Stimulated activated CD8-positive, alpha-beta memory T cell treated with anti-CD3 and anti-CD28 coated beads, Interleukin-4, amount 100 ng/mL, for 24 hours (primary cell): ENCODE measurements at places on chromosomes 4 and X.

DNA sequence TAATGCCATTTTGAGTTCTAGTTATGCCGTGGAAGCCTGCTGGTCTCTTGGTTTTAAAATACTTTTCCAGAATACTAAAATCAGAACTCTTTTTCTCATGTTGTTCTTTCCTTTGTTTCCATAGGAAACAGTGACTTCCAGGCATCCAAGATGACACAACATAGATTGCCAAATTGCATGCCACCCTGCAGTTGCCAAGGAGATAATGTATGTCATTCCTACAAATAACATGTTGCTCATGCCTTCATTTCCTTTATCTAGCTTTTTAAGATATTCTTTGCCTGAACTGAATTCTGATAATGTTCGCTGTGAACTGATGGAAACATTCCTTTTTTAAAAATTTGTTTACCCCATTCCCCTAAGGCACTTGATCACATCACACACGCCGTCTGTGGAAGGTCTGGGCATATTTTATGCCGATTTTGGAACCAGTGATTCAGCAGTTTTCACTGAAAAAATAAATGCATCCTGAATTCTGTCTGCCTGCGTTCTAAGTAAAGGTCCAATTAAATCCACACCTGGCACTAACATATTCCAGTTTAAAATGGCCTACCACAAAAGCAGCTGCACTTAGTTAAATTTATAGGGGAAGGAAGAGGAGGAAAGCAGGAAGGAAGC, 38.0 kb upstream of the COX7B2 start:
- DNase-seq = no peak

DNA sequence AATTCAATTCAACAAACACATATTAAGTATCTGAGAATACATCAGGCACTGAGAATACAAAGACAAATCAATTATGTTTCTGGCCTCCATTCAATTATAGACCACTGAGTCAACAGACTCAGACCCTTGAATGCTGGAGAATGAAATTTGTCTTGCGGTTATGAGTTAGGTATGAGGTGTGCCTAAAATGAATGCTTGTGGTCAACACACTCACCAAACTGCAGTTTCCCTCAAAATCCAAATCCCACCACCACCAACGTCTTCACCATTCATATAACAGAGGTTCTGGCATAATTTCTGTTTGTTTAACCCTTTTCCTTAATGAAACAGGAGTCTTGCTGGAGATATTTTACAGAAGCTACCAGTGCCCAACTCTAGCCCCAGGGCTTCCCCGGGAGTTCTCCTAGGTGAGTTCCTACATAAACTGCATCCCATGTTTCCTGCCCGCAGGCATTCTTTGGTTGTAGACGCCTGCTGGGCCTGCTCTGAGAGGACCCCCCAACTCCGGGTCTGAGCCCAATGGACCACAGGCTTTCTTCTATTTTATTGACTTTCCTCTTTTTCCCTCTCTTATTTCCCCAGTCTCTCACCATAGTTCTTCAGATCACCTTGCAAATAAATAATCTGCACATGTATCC, 119.2 kb downstream of the DDX53 start:
- DNase-seq = no peak

- no peak for DNase-seq
Observed at GRCh38 chr4:48195374-48195773, 61.3 kb upstream of the TXK start.

DNA sequence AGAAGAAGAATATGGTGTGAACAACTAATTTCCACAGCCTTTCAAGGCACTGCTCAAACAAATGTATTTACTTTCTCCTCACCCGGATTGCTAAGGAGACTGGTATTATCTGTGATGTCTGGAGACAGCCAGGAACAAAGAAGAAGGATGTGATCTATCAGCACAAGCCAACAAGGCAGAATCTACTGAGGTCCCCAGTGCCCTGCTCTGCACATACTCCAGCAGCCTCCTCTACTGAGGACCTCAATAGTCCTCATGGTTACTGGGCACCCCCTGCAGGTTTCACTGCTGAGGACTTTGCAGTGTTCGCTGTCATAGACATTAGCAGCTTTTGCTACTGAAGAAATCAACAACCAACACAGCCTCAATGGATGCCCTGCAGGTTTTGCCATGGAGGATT, 930.1 kb downstream of the ADGRL3 start:
- no peak for DNase-seq

DNA sequence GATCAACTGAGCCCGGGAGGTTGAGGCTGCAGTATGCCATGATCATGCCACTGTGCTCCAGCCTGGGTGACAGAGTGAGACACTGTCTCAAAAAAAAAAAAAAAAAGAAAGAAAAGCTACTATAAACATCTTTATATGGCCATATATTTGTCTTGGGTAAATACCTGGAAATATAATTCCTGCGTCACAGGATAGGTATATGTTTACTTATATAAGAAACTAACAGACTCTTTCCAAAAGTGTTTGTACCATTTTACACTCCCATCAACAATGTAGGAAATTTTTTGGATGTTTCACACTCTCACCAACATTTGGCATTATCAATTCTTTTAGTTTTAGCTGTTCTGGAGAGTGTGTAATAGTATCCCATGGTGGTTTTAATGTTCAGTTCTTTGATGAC, 12.8 kb downstream of the P2RY4 start:
- no peak for DNase-seq

- no peak for DNase-seq
Observed at GRCh38 chr4:53505947-53506346, 85.3 kb downstream of the LNX1 start.

GRCh38 chr4:123352240-123352945, 44.2 kb upstream of the SPRY1 start:
- no peak for DNase-seq

GRCh38 chr4:107804956-107805355, 19.8 kb upstream of the SGMS2 start:
- DNase-seq = no peak

DNA sequence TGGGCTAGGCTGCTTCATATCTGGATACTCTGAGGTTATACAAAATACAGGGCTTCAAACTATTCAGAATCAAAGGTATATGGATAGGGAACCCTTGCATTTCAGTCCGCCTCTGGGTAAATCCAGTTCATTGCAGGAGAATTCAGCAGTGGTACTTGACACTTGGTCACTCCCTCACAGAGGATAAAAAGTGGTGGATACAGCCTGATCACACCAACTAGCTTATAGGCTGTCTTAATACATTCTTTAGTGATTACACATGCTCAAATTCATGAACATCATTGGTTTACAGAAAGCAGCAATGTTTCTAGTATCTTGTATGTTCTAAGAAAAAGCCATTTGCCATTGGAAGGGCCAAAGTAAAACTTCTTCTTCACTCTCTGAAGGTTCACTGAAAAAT, 104.8 kb upstream of the PDE5A start:
- no peak for DNase-seq

DNA sequence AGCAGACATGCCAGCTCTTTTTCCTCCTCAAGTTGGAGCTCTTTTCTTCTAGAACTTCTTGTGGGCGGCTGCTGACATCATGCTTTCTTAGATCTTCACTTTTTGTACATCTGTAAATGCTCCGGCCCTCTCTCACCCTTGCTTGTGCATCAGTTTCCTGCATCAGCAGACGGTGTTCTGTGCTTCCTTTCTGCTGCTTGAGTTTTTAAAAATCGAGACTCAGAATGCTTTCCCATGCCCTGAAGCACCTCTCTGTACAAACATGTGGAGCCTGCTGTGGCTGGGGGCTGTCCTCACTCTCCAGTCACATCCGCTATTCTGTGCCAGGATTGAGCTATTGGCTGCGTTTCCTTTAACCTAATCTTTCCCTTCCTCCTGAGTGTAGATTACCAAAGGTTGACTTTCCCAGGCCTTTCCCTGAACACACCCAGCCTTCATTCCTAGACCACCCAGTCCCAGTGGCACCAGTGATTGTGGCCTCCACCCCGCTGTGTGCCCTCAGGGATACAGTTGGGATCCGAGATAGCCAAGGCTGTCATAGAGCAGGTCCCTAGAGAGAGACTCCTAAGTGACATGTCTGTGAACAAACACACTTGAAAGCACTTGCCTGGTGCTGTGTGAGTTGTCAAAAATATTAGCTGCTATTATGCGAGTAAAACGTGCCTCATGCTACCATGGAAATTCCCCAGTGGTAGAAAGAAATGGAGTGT, 41.9 kb downstream of the TNIP2 start:
- peak; percentile 11 for DNase-seq

GRCh38 chr4:102585329-102585728, 84.2 kb downstream of the NFKB1 start:
- no peak for DNase-seq

GRCh38 chrX:12896935-12897334, 9.5 kb upstream of the TLR8 start:
- no peak for DNase-seq

- no peak for DNase-seq
Observed at GRCh38 chr4:59553063-59553720, 1646.9 kb upstream of the ADGRL3 start.

- DNase-seq = no peak
Observed at GRCh38 chrX:3455796-3456195, 109.3 kb upstream of the MXRA5 start.

DNA sequence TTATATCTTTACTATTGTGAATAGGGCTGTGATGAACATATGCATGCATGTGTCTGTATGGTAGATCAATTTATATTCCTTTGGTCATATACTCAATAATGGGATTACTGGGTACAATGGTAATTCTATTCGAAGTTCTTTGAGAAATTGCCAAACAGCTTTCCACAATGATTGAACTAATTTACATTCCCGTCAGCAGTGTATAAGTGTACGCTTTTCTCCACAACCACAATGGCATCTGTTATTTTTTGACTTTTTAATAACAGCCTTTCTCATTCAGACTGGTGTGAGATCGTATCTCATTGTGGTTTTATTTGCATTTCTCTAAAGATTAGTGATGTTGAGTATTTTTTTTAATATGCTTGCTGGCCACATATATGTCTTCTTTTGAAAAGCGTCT, 439.4 kb upstream of the KLHL4 start:
- DNase-seq = no peak

GRCh38 chr4:79308971-79309370, 16.9 kb downstream of the NAA11 start:
- DNase-seq = no peak

DNA sequence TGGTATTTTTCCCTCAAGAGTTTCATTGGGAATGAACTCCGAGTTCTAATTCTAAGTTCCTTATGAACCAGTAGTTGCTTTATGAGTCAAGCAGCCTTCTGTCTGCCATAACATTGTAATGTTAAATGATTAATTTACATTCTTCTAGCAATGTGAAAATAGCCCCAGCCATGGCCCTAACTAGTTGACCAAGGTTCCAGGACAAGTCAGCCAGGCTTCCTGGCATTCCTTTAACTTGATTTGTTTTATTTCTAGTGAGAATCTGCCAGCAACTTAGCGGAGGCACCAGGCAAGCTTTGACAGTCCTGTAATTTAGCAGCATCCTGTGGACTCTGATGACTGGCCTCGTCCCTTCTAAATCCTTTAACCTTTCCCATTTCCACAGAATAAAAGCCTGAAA, 69.0 kb downstream of the GLRA2 start:
- DNase-seq = no peak

GRCh38 chr4:67575232-67576058, 16.9 kb downstream of the STAP1 start:
- no peak for DNase-seq

- DNase-seq = no peak
Observed at GRCh38 chrX:112197840-112198239, 115.3 kb upstream of the TRPC5 start.
